ENCODE measurements at places on chromosomes 11 and 22. TPM values are rescaled to one million over a fixed set of nuclear protein-coding genes. Genes with fewer than 3 reads are reported as not detected.

The TNNT3 gene
- 19.0 TPM for total RNA-seq

The SCN4B gene
- 1.9 TPM for total RNA-seq

- no peaks in the 10 kb centered on the region for H3K36me3 ChIP-seq
- no peaks in the 10 kb centered on the region for H3K27me3 ChIP-seq
- peak; percentile 56 for DNase-seq
Observed at GRCh38 chr22:43151251-43152002, at the start of gene TSPO. TSPO (plus strand) TSS chr22:43151559; CDS start chr22:43159239, 7,680 bp downstream.

DNA sequence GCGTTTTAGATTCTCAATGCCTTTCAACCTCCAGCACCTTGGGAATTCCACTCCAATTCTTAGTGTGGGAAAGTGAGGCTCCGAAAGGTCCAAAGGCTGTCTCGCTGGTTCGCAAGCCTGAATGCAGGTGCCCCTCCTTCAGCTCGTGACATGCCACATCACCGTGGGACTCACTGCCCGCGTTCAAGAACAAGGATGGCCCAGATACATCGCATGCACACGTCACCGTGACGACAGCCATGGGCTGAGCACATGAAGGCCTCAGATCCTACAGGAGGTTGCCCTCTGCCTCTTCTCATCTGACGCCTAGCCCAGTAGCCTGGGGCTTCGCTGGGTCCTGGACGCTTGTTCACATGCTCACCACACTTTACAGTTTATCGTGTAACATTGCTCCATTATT is 4.4 kb upstream of the LINC01488 start:
- H3K27ac ChIP-seq = no peak overlapping the region
- H3K36me3 ChIP-seq = no peaks in the 10 kb centered on the region
- H3K4me1 ChIP-seq = peaks cover 3% of the 10 kb centered on the region
- H3K27me3 ChIP-seq = no peaks in the 10 kb centered on the region
- H3K4me3 ChIP-seq = no peak overlapping the region

The CHRM1 gene
- 0.11 TPM for total RNA-seq

DNA sequence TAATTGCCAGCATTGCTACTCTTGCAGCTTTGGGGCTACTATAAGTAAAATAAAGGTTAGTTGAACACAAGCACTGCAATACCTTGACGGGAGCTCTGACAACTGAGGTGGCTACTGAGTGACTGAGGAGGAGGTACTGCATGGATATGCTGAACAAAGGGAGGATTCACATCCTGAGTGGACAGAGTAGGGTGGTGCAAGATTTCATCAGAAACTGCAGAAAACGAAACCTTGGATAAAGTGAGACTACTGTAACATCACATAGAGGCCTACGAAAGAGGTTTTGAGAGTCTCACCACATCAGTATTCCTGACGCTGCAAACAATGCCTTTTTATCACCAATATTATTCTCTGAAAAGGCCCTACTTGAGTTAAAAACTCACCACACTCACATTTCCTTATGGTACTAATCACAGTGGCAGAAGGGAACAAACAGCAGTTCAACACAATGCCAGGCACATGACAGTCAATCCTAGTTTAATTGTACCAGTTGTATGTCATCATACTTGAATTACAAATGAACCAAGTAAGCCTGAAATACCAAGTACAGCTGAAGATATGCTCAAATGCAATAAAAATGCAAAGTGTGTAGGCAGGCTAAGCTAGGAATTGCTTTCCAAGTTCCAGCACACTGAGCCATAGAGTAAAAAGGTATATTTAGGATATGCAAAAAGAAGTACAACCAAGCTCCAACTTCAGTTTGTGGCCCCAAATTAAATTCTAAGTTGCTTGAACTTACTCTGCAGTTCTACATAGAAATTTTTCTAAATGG is 4.0 kb upstream of the GPR83 start:
- H3K4me1 ChIP-seq = peaks cover 10% of the 10 kb centered on the region
- no peak overlapping the region for H3K27ac ChIP-seq
- H3K27me3 ChIP-seq = peaks cover 46% of the 10 kb centered on the region
- H3K36me3 ChIP-seq = peaks cover 8% of the 10 kb centered on the region

The AMOTL1 gene
- total RNA-seq = 78.5 TPM

DNA sequence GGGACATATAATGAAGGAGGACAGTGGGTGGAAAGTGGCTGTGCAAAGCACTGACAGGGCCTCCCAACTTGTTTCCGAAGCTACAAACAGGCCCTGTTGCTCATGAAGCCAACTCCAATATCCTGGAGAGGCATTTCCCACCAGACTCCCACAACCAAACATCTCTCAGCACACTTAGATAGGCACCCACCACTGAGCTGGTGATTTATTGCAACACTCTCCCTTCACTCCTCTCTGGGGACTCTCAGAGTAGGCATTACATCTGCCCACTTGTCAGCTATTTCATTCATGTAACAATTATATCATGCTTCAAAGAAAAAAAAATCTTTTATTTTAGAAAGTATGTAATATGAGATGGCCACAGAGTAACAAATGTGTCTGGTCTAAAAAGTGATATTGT is 32.1 kb upstream of the PPP2R1B start:
- H3K4me1 ChIP-seq = peaks cover 16% of the 10 kb centered on the region
- no peak for DNase-seq
- H3K27ac ChIP-seq = no peak overlapping the region
- H3K36me3 ChIP-seq = peaks cover 43% of the 10 kb centered on the region
- no peak overlapping the region for H3K4me3 ChIP-seq
- H3K27me3 ChIP-seq = no peaks in the 10 kb centered on the region

- no peaks in the 10 kb centered on the region for H3K27me3 ChIP-seq
- H3K4me1 ChIP-seq = peaks cover 9% of the 10 kb centered on the region
- H3K36me3 ChIP-seq = peaks cover 7% of the 10 kb centered on the region
- no peak for DNase-seq
- peak overlapping the region; percentile 58 for H3K27ac ChIP-seq
Observed at GRCh38 chr22:21624120-21624879, 5.5 kb downstream of the YDJC start.

The PLXNB2 gene
- 467 TPM for total RNA-seq

DNA sequence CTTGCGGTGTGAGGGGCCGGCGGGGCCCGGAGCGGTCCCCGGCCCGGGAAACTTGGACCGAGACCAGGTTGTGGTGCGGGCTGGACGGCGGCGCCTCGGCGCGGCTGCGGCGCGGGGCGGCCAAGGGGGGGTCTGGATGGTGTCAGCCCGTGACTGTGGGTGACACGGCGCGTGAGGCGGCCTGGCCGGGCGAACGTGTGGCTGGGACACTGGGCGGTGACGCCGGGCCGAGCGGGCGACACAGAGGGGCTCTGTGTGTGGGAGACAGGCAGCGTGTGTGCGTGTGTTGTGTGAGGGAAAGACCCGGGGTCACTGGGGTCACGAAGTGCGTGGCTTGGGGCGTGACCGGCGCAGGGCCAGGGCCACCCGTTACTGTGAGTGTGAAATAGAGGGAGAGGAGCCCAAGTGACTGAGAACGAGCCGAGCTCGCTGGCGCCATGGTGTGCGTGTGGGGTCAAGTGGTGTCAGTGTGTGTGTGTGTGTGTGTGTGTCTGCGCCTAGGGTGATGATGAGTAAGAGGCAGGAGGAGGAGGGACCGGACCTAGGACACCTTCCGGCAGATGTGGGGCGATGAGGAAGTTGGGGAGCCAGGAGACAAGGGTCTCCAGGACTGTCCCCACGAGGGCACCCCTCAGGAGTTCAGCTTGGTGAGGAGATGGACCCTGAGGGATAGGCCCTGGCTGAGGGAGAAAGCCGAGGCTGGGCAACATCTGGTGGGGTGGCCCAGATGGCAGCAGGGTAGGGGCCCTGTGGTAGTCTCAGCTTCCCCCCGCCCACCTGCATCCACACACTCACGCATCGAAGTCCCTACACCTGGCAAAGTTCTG is 817 bp downstream of the RELT start:
- peaks cover 14% of the 10 kb centered on the region for H3K4me1 ChIP-seq
- DNase-seq = no peak
- no peak overlapping the region for H3K27ac ChIP-seq
- peak overlapping the region; percentile 76 for H3K4me3 ChIP-seq
- no peaks in the 10 kb centered on the region for H3K36me3 ChIP-seq

The C22orf31 gene
- total RNA-seq = not detected

DNA sequence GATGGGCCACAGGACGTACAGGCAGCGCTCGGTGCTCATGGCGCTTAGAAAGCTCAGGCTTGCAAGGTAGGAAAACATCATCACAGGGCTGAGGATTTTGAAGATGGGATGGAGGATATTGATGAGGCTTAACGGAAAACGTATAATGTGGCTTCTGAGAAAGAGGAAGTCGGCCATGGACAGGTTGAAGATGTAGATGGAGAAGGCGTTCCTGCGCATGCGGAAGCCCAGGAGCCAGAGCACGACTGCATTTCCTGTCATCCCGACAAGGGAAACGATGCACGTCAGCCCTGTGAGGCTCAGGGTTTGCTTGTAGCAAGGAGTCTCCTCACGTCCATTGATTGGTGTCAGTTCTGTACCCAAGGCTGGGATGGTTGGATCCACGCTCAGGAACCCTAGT is 17.4 kb upstream of the MRGPRX1 start:
- no peak for DNase-seq
- H3K4me3 ChIP-seq = no peak overlapping the region
- peaks cover 5% of the 10 kb centered on the region for H3K27me3 ChIP-seq
- H3K36me3 ChIP-seq = no peaks in the 10 kb centered on the region
- no peak overlapping the region for H3K27ac ChIP-seq
- H3K4me1 ChIP-seq = peaks cover 4% of the 10 kb centered on the region

The YPEL4 gene
- 1.1 TPM for total RNA-seq

The BACE1 gene
- total RNA-seq = 38.1 TPM

The ZNF280B gene
- total RNA-seq = 6.9 TPM

DNA sequence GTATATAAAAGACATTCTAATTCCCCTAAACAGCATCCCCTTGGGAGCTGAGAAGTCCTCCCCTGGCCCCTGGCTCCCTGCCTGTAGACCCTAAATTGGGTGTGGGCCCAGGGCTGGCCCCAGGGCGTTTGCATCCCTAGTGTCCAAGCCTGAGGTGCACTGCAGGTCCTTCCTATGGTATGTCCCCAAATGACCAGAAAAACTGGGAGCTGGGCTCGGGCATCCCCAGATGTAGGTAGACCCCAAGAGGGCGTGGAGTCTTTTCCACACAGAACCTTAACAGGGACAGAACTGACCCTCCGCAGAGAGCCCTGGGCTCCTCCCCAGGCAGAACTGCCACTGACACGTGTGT is 782 bp upstream of the OSBPL5 start:
- no peak overlapping the region for H3K27ac ChIP-seq
- H3K4me1 ChIP-seq = peaks cover 33% of the 10 kb centered on the region
- no peak for DNase-seq
- H3K36me3 ChIP-seq = no peaks in the 10 kb centered on the region
- H3K27me3 ChIP-seq = peaks cover 38% of the 10 kb centered on the region

DNA sequence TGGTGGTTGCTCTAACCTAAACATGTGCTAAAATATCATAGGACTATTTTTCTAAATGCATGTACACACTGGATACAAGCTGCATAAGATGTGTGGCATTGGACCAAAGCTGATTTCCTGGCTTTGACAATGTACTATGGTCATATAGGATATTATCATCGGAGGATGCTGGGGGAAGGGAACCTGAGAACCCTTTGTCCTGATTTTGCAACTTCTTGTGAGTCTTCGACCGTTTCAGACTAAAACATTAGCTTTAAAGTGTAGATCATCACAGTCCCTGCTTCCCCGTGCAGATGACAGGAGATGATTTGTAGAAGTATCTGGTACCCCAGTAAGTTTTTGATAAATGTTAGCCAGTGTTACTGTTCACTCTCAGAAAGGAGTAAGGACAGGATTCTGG is 554.7 kb downstream of the MIAT start:
- peaks cover 59% of the 10 kb centered on the region for H3K4me1 ChIP-seq
- H3K4me3 ChIP-seq = no peak overlapping the region
- DNase-seq = no peak
- peak overlapping the region; percentile 92 for H3K27ac ChIP-seq
- no peaks in the 10 kb centered on the region for H3K36me3 ChIP-seq
- H3K27me3 ChIP-seq = peaks cover 39% of the 10 kb centered on the region

DNA sequence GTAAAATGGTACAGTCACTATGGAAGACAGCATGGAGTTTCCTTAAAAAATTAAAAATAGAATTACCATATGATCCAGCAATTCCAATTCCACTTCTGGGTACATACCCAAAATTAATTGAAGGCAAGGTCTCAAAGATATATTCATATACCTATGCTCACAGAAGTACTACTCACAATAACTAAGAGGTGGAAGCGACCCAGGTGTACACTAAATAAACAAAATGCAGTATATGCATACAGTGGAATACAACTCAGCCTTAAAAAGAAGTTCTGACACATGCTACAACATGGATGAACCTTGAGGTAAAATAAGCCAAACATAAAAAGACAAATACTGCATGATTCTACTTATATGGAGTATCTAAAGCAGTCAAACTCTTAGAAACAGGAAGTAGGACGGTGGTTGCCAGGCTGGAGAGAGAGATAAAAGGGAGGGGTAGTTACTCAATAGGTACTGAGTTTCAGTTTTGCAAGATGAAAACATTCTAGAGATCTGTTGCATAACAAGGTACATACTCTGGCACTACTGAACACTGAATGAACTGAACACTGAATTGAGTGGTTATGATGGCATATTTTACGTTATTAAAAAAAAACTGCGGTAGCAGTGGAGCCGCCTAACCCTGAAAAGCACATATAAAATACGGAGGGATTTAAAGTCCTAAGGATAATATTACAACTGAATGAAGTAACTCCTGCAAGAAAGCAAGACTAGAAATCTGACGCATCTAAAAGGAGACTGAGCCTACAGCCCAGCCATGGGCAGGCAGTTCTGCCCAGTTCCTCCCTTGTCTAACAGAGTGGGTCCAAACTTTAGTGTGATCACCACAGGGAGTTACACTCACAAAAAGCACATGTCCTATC is 12.8 kb downstream of the DGCR2 start:
- no peaks in the 10 kb centered on the region for H3K27me3 ChIP-seq
- no peak overlapping the region for H3K4me3 ChIP-seq
- H3K4me1 ChIP-seq = peaks cover 9% of the 10 kb centered on the region
- peak overlapping the region; percentile 57 for H3K27ac ChIP-seq

- H3K4me3 ChIP-seq = no peak overlapping the region
- H3K36me3 ChIP-seq = no peaks in the 10 kb centered on the region
- DNase-seq = no peak
Observed at GRCh38 chr11:8873741-8874405, 37.1 kb upstream of the AKIP1 start.

GRCh38 chr11:11985954-11986949 is 22.2 kb downstream of the DKK3 start:
- DNase-seq = no peak
- H3K27ac ChIP-seq = no peak overlapping the region
- no peaks in the 10 kb centered on the region for H3K27me3 ChIP-seq
- H3K36me3 ChIP-seq = no peaks in the 10 kb centered on the region
- H3K4me1 ChIP-seq = peaks cover 11% of the 10 kb centered on the region
- H3K4me3 ChIP-seq = no peak overlapping the region

The DUSP8 gene
- 8.9 TPM for total RNA-seq

The HBB gene
- not detected for total RNA-seq
